ENCODE measurements at places on chromosomes 11 and 22.

DNA sequence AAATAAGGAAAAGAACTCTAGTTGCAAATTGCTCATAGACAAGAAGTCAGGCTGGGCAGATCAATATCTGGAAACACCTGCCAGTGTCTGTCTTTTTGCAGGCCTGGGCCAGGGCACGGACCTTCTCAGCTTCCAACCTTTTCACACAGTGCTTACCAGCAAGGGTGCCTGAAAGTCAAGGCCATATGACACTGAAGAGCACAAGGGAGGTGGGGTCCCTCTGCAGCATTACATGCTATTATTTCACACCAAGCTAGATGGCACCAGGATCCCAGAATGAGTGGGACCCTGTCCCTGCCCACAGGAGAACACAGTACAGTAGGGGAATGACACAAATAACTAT, 5.9 kb upstream of the PEX26 start:
- peak; percentile 41 for DNase-seq

DNA sequence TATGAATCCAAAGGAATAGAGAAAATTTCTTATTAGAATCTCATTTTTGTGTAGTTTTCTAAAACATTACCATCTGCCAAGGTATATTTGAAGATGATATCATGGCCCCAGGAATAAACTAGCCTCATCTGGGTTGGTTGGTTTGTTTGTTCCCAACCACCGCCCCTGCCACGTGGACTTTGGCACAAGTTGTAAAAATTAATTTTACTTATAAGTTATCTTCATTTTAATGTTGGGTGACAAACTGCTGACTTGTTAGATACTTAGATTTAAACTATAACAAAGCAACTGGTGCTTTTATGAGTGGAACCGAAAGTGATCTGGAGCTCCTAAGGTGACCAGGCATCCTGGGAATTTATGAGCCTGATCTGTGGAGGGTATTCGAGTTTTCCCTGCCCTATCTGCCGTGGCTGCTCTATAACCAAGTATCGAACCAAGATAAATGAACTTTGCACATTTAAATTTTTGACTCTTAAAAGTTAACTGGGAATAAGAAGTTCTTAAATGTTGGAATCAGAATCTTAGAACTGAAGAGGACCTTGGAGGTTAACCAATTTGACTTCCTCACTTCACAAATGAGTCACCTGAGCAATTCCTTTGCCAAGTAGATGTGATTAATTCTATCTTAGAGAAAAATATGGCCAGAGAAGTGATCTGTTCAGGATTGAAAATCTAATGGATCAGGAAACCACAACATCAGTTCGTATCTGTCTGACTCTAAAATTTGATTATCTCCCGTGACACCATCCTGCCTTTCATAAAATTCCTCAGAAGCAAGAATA, 129.1 kb upstream of the ARHGAP42 start:
- no peak for DNase-seq

DNA sequence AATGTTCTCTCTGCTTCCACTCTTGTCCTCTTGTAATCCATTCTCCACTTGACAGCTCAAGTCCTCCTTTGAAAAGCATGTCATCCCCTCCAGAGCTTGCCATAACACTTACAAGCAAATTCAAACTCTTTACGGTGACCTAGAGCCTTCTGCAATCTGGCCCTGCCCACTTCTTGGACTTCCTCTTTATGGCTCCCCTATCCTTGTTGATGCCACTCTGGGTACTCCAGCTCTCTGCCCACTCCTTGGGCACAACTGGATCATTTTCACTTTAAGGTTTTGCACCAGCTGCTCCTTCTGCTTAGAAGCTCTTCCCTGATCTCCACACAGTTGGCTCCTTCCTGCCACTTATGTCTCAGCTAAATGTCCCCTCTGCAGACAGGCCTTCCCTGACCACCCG, 217.9 kb downstream of the DSCAML1 start:
- no peak for DNase-seq

GRCh38 chr22:41687901-41688364, 734 bp downstream of the SNU13 start:
- no peak for DNase-seq

GRCh38 chr11:85705800-85706199, 19.8 kb upstream of the CCDC89 start:
- no peak for DNase-seq

GRCh38 chr11:17734418-17734911, at the start of gene KCNC1:
Gene KCNC1 (plus strand): TSS chr11:17734781. CDS start chr11:17736003, 1,222 bp downstream.
- DNase-seq: peak; percentile 41

DNA sequence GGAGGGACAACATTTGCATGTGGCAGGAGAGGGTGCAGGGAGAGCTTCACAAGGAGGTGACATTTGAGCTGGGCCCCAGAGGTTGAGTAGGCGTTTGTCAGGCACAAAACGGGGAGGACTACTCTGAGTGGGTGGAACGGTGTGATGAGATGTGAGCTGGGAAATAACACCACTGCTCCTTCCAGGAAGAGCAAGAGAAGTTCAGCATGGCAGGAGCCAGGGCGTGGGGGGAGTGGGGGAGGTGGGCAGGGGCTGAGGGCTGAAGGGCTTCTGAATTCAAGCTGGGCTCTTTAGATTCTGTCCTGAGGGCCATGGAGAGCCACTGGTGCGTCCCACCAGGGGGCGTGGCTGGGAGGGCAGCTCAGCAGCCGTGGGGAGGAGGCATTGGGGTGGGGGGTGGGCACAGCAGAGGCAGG, 54.2 kb downstream of the OTOG start:
- no peak for DNase-seq

DNA sequence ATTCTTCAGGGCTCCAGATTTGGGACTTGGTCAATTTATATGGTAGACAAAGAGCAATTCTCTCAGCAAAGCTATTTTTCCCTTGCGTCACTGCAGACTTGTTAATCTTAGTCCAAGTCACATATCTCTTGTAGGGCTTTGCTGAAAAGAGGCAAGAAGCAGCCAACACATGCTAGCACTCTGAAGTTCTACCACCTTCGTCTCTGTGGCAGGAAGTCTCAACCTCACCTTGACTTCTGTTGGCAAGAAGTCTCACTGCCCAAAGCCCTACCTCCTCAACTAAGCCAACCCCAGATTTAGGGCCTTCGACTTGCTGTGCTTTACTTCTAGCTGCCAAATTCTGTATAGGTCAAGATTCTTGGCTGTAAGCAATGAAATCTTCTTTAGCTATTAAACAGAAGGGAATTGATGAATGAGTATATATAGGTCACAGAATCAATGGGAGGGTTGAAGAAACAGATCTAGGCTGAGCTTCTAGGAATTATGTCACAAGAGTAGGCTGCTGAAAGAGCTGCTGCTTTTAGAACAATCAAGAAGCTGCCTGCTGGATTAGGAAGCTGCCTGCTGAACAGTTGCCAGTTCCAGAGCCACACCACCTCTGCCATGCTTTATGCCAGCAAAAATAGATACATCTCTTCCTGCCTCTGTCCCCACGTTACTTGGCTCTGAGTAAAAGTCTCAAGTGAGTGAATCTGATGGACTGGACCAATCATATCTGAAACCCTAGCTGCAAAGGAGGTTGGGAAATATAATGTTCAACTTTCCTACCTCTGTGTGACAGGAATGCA, 17.6 kb upstream of the NCR3LG1 start:
- DNase-seq: no peak

DNA sequence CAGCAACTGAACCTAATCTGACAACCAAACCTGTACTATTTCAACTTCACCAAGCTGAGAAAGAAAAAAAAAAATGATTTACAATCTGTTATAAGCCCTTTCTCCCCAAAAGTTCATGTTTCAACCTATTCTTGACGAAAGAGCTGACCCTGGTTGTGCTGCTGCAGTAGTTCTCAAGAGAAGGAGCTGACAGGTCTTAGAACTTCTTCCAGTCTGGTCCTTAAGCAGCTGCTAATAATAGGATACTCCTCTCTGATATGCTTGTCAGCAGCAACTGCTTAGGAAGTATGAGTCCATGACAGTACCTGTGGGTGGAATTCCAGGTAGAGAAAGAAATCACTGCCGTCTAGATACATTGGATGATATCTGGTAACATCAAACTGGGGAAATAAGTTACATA, 735.1 kb upstream of the CCDC90B start:
- no peak for DNase-seq

DNA sequence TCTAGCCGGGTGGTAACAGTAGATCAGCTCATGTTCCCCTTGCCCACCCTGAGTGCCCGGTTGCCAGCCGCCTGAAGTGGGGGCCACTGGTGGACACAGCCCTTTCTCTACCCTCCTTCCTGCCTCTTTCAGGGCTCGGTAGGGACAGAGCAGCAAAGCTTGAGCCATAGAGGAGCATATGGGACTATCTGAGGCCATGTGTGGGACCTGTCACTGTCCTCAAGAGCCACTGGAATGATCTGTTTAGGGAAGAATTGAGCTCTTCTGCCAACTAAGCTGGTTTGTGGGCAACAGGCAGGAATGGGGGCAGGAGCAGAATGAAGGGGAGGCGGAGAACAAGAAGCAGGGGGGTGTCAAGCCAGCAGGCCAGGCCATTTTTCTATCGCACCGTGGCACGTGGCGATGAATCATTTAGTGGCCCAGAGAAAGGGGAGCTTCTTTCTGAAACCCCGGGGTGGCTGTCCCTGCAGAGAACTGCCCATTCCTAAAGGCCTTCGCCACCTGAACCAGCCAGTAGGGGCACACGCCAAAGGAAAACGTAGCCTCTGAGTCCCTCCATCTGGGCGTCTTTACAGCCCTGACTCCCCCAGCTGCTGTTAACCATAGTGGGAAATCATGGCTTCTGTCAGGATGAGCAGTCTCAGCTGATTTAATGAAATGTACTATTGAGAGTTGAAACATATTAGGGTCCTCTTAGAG, 8.8 kb downstream of the ASPHD2 start:
- no peak for DNase-seq

DNA sequence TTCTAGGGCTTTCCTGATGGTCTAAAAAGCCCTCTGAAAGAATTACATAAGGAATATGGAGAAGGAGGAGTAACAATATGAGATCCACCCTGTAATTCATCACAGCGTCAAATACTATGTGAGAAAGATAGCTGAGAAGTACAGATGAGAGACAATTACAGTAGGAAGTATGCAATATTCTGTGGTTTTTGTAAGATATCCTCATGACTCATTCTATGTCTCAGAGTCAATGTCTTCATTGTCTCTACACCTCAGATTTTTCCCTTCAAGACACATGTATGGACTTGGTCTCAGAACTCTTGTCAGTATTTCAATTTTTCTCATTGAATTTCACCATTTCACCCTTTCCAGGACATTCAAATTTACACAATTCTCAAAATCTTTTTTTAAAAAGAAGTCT, 343.3 kb upstream of the CTSC start:
- no peak for DNase-seq

DNA sequence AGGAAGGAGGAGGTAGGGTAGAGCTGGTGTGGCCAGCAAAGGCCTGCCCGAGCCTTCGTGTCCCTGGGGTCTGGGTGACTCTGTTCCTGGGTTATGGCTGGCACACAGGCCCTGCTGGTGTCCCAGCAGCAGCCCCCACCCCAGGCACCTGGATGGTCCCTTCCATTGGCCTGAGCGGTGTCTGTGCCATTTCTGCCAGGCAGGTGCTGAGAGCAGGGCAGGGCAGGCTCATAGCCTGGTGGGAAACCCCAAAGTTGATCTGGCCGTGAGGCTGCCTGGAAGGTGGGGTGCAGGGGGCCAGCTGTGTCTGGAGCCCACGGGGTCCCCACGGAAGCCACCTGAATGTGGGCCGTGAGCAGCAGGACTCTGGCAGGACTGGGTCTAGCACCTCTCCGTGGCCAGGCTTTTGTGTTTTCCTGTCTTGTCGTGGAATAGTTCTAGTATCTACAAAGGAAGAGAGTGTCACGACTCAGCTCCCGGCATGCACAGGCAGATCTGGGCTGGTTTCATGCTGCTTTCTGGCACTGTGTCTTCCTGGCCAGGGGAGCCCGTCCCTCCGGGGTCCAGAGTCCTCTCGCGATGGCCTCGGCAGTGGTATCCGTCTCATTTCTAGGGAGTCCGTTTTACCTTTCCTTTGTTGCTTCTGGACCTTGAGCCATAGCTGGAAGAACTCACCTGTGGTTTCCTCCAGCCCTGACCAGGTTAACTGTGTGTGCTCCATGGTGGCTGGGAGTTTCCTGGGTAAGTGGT, 83.7 kb downstream of the KCNQ1 start:
- DNase-seq: no peak

DNA sequence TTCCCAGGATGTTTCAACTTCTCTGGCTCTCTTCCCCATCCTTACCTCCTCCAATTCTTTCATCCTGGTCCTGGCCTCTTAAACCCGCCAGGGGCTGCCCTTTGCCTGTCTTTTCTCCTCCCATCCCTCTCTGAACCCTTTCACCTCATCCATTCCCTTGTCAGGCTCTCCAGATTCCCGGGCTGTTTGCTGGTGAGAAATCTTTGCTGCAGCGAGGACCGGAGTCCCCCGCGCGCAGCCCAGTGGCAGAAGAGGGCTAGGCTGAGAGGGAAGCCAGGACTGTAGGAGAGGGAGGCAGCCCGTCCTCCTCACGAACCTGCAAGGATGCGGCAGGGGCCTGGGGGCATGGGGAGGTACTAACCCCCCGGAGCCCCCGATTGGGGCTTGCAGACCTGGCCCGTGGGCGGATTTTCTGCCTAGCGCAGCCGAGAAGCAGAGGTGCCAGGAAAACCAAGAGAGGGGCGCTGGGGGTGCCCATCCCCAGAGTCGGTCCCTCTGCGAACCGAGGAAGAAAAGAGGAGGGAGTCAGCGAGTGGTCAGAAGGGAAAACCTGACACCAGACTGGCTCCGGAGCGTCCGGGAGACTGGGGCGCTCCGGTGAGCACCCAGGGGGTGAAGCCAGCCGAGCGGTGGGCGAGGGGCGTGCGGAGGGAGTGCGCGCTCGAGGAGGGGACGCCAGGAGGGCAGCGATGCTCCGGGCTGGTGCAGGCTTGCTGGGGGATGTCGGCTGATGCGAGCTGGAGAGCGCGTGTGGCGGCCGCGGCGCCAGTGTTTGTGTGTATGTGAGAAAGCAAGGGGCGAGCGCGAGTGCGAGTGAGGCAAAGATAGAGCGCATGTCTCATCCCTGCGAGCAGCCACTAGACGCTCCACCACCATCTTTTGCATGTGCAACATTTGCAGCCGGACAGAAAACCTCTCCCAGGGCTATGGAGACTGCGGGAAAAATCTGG, at the start of gene GRIA4:
TSS of gene GRIA4 (plus strand) at position 242 of the 950 bp plus-strand sequence. CDS start 925 bp downstream, outside the sequence.
- DNase-seq: no peak

- peak; percentile 50 for DNase-seq
These were observed 7.5 kb upstream of the SYT8 start for GRCh38 chr11:1827095-1827813.

DNA sequence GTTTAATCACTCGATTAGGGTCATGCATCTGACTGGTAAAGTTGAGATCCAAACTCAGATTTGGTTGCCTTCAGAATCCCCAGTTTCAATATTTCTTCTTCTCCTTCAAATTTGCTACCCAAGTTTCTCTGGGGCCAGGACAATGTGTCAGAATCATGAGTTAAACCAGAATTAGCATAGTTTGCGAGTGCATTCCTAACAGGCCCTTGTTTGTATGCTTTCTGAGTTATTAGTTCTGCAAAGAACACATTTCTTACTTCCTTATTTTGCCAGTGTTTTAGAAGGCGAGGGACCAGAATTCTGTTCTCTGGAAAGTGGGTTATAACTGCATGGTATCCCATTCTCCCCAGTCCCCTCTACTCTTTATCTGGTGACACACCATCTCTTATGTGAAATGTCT, 112.0 kb downstream of the ARL14EP start:
- DNase-seq: no peak
